Stimulated activated CD4-positive, alpha-beta T cell treated with anti-CD3 and anti-CD28 coated beads, Interleukin-4, amount 100 ng/mL, for 1 hour (primary cell): ENCODE measurements at places on chromosomes 5 and 9.

DNA sequence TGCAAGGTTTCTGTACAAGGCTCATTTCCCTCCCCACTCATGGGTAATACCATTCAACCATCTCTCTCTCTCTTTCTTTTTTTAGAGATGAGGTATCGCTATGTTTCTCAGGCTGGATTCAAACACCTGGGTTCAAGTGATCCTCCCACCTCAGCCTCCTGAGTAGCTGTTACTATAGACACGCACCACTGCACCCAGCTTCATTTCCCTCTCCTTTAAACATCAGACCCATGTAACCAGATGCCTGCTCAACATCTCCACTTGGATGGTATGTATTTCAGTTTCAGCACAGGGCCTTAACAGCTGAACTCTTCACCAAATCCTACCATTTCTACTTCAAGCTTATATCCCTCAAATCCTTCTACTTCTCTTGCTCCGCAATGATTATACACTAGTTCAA is 117.4 kb downstream of the SSBP2 start:
- DNase-seq = no peak

DNA sequence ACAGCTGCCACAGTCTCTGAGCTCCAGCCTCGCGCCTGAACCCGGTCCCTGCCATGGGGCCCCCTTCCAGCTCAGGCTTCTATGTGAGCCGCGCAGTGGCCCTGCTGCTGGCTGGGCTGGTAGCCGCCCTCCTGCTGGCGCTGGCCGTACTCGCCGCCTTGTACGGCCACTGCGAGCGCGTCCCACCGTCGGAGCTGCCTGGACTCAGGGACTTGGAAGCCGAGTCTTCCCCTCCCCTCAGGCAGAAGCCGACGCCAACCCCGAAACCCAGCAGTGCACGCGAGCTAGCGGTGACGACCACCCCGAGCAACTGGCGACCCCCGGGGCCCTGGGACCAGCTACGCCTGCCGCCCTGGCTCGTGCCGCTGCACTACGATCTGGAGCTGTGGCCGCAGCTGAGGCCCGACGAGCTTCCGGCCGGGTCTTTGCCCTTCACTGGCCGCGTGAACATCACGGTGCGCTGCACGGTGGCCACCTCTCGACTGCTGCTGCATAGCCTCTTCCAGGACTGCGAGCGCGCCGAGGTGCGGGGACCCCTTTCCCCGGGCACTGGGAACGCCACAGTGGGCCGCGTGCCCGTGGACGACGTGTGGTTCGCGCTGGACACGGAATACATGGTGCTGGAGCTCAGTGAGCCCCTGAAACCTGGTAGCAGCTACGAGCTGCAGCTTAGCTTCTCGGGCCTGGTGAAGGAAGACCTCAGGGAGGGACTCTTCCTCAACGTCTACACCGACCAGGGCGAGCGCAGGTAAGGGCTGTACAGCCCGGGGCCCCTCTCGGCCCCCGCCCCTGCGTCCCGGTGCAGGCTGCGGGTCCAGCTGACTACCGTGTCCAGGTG is 509 bp downstream of the LVRN start:
- no peak for DNase-seq

DNA sequence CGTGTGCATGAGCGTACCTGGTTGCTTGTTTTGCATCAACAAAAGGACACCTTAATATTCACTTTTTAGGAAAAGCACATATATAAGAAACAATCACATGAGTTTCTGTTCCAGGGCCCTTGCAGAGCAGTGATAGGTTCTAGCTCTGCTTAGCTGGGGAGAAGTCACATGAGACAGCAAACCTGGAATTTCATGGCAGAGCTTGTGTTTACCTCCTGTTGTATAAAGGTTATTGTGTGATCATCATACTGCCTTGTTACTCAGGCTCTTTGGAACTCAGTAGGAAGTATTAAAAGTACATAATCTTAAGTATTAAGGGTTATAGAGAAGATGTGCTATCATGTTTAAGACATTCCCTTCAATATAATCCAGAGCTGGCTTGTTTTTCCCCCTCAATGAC is 18.0 kb upstream of the VLDLR start:
- no peak for DNase-seq

GRCh38 chr9:106298997-106299396 is 564.0 kb upstream of the ZNF462 start:
- DNase-seq = no peak

GRCh38 chr5:148615644-148616275 is 38.6 kb downstream of the HTR4 start:
- DNase-seq = no peak

DNA sequence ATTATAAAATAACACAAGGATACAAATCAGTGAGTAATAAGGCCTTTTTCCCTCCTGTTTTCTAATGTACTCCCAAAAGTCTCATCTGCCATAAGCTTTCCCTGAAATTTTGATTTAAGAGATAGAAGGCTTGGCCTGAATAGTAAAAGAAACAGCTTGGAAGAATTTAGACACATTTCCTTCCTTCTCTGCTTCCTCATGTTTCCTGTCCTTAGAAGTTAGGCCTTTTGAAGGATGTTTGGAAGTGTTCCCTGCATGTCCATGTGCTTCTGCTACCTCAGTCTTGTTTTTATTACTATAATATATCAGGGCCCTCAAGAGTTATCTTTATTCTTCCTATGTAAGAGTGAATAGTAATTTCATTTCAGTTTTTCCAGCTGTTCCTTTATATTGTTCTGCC is 242.7 kb downstream of the DEPDC1B start:
- no peak for DNase-seq

DNA sequence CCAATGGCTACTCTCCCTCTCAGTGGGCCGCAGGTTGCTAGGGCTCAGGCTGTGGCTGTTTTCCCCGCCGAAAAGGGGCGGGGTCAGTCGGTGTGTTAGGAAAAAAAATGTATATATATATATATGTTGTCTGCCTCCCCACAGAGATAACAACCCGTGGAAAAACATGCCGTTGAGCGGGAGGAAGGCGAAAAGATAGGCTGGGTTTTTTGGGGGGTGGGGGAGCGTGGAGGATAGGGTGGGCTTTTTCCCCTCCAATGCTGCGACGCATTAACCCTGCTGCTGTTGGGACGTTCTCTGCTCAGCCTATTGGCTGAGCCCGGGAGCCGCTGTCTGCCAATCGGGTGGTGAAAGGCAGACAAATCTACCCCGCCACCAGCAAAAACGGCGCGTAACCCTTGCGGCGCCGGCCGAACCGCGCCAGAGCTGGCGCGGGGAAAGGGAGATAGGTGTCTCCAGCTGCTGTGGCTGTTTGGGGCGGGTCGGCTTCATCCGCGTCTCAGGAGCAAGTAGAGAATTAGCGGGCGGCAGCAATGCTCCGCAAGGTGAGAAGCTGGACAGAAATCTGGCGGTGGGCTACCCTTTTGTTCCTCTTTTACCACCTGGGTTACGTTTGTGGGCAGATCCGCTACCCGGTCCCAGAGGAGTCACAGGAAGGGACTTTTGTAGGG is at the start of gene PCDHGC4:
Gene PCDHGC4, plus strand, starts transcription at position 390 of the 671 bp plus-strand sequence. Its CDS starts 144 bp downstream, at position 534.
- DNase-seq = no peak

DNA sequence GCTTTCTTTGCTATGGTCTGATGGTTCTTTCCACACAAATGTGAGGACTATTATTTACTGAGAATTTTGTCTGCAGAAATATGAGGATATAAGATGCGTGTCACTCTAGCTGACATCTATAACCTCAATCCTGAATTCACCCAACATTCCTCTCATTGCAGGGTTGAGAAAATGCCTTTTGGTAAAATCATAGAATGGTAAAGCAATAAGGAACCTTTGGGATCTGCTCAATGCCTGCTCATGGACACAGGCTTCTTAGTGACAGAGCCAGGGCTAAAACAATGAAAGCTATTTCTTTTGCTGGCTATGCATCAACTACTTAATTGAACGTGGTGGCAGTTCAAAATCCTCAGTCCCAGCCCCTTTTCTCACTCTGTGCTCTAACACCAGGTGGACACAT is 199.6 kb downstream of the GAS1 start:
- DNase-seq = no peak

- no peak for DNase-seq
These were observed 9.3 kb downstream of the PDLIM4 start for GRCh38 chr5:132266836-132267160.

DNA sequence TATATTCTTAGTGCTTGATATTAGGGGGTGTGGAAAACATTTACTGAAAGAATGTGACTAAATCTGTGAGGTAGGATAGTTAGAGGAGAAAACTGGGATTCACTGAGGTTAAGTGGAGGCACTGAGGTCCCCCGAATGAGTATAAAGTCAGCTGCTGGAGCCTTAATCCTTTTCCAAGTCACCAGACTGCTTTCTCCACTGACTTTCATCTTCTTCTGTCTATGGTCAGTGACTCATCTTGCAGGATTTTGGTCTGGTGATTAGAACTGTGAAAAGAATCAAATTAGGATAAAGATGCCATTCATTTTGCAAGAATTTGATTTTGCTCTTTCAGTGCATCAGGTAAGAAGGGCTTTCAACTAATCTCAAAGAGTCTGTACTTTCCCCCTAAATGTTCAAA is 89.3 kb upstream of the ALDH1A1 start:
- no peak for DNase-seq

DNA sequence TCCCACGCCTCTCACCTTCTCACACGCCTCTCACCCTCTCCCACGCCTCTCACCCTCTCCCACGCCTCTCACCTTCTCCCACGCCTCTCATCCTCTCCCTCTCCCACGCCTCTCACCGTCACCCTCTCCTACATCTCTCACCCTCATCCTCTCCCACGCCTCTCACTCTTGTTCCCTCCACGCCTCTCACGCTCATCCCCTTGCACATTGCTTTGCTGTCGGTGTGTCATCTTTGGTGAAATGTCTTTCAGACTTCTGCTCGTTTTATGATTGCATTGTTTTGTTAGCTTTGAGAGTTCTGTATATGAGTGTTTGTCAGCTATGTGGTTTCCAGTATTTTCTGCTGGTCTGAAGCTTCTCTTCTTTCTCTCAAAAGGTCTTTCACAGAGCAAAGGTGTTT is 102.7 kb downstream of the EHMT1 start:
- DNase-seq = peak; percentile 35

DNA sequence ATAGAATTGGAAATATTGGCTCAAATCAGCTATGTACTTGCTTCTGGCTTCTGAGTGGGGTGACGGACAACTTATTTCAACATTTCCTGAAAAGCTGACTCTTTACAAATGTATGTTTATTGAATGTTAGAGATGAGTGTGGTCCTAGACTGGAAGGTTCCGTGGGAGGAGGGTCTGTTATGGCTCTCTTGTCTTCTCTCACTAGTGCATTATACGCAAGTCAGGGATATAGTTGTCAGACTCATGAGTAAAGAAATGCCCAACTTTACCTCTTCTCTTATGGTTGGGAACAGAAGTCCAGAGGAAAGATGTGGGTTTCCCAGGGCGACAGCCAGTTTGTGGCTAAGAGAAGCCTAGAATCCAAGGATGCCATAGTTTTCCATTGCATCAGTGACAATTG is 839.3 kb upstream of the WWC1 start:
- no peak for DNase-seq

DNA sequence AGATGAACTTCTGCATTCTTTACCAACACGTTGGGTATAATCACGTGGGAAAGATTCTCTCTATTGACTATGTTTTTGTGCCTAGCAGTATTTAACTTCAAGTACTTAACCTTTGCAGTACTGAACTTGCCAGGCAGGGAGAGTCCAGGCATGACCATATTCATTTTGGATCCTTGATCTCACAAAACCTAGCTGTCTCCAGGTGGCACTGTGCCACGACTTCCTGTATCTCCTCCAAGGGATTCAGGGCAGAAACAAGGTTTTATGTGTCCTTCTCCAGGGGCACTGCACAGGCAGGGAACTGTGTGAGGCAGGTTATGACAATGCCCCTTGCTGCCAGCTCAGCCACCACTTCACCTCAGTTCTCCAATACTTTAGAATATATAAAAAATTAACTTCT is 11.7 kb upstream of the IFNA5 start:
- no peak for DNase-seq

DNA sequence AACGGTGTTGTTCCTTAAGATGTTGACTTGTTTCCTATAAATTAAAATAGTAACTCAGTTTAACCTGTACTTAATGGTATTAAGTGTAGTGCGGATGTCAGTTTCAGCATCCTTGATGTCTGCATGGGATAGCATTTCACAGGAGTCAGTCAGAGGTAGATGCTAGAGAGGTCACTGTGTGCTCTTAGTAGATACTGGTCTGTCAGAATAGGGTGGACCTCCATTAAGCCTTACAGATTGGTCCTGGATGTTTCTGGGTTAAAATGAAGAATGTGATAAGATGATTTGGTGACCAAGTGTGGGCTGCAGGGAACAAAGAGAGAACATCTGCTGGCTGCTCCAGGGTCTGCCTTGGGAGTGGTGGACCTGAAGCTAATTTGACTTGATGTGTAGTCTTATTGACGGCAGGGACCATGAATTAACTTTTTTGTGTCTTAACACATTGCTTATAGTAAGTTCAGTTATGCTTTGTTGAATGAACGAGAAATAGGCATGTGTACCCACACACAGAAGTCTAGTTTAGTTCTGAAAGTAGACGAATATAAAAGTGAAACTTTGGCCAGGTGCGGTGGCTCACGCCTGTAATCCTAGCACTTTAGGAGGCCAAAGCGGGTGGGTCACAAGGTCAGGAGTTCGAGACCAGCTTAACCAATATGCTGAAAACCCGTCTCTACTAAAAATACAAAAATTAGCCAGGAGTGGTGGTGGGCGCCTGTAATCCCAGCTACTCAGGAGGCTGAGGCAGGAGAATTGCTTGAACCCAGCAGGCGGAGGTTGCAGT is 12.5 kb downstream of the RAB24 start:
- DNase-seq = no peak

DNA sequence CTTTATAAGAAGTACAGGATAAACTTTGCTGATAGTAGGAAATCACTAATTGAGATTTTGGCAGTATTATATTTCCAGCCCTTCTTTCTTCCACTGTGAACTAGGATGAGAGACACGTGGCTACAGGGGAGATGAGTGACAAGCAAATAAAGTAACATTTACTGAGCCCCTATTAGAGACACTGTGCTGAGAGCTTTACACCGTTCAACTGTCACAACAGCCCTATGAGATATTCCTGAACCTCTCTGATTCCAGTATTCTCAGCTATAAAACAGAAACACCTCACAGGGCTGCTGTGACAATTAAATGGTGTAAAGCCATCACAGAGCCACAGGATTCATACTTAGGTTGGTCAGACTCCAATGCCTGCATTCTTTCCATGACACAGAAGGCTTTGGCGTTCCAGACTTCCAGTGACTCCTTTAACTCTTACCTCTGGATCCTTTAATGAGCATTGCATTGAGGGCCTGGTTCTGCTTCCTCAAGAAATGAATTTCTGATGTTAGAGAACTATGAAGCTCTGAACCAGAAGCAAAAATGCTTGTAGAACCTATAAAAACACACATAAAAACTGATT is 169.0 kb downstream of the CDK5RAP2 start:
- DNase-seq = no peak

DNA sequence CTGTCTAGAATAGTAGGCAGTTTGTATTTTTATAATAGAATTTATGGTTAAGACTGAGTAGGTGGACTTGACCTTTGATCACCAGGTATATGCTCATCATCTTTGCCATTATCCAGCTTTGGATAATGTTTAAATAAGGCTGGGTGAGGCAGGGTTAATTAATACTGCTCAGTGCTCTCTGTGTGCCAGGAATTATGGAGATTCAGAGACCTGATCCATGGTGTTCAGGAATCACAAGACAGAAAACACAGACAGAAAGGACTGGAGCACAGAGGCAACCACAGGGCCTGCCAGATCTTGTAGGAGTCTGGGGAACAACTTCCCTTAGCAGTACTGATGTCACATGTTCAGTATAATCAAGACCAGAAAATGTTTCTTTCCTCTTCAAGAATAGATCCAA is 186.3 kb upstream of the ADCY2 start:
- no peak for DNase-seq

GRCh38 chr5:136066661-136067271 is 38.0 kb downstream of the TGFBI start:
- no peak for DNase-seq

GRCh38 chr5:148969291-148969690 is 93.6 kb downstream of the SH3TC2 start:
- DNase-seq = no peak

- DNase-seq = no peak
These were observed 2.8 kb downstream of the DCANP1 start for GRCh38 chr5:135444360-135444759.
